ENCODE measurements at places on chromosomes 2 and 18.

- no peak for DNase-seq
Observed at GRCh38 chr2:225056330-225057073, 14.2 kb upstream of the DOCK10 start.

- no peak for DNase-seq
Observed at GRCh38 chr2:231331533-231331932, 64.0 kb upstream of the B3GNT7 start.

DNA sequence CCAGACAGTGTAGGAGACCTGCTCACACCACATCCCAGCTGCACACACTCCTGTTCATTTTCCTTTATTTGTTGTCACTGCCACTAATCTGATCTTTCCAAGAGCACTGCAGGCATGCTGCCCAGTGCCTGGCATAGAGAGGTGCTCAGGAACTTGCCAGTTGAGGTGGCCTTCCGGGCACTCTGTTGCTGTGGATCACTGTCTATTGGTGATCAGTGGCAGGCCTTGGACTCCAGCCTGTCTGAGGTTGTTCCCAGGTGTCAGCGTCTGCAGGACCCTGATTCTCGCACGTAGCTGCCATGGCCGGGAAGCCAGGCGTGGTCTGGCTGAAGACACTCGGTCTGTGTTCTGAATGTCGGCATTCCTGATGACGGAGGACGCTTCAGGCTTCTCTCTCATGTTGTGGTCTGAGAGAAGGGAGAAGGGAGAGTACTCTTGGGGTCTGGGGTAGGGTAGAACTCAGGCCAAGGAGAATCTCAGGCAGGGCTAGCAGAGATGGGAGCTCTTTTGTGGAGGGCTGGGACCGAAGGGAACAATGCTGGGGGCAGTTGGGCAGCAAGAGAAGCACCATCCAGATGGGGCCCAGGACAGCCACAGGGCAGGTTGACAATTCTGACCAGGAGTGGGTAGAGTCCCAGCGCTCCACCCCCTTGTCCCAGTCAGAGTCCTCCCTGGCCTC is 240.9 kb downstream of the MYCN start:
- DNase-seq = no peak

DNA sequence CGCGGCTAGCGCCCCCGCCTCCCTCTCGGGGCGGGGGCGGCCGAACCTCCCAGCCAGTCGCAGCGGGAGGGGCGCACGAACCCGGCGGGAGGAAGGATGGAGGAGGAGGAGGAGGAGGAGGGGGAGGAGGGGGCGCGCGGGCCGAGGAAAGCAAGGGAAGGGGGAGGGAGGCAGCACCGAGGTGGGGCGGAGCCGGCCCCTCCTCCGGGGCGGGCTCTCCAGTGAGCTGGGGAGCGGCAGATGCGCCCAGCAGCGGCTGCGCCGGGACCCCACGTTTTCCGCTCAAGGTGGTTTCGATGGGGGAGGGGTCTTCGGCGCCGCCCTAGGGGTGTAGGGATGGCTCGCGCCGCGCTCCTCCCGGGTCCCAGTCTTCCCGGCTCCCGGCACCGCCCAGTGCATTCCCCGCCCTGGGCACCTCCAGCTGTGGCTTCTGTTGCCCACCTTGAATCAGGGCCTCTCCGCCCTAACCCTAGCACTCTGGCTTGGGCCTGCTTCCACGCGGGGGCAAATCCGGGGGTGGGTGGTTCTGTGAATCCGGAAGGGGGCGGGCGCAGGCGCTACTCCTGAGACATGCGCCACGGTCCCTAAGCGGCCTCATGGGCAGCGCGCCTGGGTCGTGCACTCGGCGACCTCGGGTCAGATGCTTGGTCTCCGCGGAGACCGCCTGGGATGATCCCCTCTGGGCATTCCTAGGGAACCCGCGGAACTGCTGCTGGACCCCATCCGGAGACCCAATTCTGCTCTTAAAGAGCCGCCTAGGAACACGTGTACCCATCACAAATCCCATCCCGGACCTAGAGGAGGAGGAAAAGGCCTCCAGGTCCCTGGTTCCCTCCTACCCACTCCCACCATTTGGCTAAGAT is at the start of gene FBXO41:
Gene FBXO41, minus strand, starts transcription at position 183 of the 863 bp plus-strand sequence. CDS start 14,848 bp downstream, outside the sequence.
- peak; percentile 61 for DNase-seq

DNA sequence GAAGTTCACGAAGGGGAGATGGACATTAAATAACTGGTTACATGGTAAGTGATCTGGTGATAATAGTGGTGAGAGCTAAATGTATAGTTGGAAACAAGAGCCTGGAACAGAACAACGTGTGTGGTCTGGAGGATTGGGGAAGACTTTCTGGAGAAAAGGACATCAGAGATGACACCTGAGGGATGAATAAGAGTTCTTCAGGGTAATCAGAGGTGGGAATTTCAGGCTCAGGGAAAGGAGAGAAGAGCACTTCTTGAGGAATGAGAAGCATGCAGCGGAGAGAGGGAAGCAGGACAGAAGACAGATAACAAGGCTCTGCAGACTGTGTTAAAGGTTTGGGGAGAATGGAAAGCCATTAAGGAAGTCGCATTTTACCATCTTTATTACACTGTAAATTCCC is 450.7 kb downstream of the TNS1 start:
- no peak for DNase-seq

DNA sequence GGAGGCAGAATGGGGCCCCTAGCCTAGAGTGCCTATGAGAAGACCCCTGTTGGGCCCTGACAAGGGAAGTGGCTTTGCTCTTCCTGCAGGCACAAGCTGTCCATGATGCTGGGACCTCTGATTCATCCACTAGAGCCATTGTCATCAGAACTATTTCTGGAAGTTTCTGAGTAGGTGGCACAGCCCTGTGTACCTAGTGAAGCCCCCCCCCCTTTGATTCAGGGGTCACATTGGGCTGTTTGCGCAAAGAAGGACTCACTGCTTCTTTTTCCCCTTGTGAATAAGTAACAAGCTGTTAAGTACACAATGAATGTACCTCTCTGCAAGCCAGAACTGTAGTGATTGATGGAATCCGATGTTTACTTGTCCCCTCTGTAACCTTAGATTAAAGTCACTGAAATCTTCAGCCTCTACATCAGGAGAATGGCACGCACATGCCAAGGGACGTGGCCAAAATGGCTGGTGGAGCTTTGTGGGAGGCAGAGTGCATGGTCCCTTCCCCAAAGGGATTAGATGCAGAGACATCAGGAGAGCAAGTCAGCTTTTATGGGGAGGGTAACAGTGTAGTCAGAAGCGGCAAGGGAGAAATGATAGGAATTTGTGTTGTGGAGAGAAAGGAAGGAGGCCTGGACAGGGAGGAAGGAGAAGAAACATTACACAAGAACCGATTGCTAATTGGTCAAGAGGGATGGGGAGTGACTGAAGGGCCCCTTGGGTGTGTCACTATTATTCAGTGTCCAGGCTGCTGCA is 267.6 kb upstream of the RAB12 start:
- no peak for DNase-seq

DNA sequence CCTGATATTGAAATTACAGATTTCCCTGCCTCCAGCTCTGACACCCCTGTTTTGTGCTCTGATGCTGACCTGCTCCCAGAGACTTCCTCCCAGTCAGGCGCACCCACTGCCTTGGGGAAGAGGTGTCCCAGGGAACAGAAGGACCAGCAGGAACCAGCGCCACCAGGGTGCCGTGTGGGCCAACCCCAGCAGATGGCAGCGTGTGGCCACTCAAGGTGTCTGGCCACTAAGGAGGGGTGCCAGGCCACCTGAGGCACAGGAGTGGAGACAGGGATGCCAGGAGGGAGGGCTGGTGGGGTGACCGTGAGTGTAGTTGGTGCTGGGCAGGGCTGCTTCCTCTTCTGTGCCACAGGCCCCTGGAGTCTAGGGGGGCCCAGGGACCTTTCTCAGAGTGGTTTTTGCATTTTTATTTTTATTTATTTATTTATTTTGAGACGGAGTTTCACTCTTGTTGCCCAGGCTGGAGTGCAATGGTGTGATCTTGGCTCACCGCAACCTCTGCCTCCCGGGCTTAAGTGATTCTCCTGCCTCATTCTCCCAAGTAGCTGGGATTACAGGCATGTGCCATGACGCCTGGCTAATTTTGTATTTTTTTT is 56.0 kb downstream of the TEX44 start:
- no peak for DNase-seq

DNA sequence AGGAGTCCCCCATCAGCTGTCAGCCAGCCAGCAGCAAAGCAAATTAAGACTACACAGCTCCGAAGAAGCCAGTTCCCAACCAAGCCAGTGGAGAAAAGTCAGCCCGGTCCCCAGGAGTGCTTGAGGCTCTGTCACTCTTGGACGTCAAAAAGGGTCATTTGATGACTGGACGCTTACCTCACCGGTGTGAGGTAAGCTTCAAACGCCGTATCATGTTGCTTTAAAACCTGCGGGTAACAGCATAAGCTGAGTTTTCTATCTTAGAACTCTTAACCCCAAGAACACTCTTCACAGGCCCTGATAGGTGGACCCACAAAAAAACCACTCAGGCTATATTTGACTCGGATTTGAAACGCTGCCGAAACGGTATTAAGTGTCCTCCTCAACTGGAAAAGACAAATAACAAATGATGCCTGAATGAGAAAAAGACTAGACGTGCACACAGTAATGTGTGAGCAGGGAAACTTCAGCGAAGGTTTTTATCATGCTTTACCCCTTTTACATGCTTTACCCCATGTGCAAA is 682 bp upstream of the LNPK start:
- no peak for DNase-seq

DNA sequence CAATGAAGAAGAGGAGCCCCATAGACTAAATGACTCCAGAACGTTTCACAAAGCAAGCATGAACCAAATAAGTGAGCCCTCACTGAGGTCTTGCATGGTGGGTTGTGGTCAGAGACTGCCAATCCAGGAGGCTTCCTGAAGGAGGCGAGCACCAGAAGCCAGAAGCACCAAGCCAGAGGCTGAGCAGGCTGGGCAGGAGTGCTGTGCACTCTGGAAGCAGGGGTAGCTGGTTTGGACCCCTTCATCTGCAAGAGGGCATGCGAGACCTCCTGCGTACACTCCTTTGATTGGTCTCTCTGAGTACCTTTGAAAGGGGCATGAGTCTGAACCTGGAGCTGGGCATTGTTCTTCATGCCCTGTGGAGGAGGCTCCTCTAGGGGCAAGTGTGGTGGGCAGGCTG is 192.5 kb downstream of the HAUS1 start:
- DNase-seq = no peak

DNA sequence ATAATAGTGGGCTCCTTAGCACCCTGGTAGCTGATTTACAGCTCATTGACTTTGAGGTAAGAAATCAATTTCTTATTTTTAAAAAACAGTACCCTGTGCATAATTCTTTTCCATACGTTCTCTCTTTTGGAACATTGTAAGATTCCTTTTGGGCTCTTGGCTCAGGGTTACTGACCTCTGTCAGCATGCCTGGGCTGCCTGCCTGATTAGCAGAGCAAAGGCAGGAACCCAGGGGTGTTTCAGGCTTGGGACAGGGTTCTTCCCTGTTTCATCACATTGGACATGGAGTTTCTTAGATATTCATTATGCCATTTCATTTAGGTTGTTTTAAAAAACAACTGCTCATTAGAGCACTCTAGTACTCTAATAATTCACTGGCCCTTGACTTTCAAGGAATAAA is 73.8 kb upstream of the ITM2C start:
- no peak for DNase-seq

DNA sequence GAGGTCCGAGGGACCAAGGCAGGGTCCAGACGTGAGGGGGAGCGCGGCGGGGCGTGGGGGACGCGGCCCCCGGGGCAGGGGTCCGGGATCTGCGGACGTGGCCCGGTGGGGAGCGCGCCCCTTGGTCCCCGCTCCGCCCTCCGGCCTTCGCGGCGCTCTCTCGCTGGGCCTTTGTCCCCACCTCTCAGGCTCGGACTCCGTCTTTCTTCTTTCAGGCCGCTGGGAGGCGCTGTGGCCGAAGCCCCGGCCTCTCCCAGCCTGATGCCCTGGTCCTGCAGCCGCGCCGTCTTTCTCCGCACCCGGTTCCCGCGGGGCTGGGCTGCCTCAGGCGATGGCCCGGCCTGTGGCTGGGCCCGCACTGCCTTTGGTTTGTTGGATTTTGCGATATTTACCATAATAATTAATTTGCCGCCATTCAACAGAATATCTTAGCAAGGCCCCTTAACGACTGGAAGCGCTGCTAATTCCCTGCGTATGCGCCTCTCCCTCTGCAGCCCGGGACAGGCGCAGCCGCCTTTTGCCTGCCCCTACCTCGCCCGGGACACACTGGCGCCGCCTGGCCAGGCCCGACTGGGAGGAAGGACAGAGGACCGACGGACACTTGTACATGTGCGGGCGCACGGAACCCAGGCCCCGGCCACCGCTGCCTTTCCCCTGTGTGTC is 10.8 kb downstream of the SIX3 start:
- no peak for DNase-seq

- DNase-seq = no peak
Observed at GRCh38 chr2:105538840-105539239, 140.0 kb upstream of the FHL2 start.

- DNase-seq = no peak
Observed at GRCh38 chr2:209114588-209115240, 309.1 kb upstream of the MAP2 start.

- no peak for DNase-seq
Observed at GRCh38 chr2:236415684-236416444, 151.7 kb upstream of the ASB18 start.

DNA sequence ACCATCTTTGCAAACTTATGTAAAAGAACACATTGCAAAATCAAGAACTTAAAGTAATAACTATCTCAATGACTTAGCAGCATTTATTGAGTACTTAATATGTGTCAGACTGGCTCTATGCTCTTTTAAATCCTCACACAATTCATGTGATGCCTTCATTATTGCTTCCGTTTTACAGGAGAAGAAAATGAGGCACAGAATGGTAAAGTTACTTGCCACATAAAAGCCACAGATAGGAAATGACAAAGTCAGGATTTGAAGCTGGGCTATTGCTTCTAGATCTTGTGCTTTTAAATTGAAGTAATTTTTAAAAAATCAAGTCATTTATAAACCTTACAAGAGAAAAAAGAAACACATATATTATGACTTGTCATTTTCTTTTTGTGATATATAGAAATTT is 174.2 kb downstream of the WDR7 start:
- DNase-seq = no peak

- no peak for DNase-seq
Observed at GRCh38 chr2:120594856-120595685, 140.6 kb upstream of the GLI2 start.

- peak; percentile 42 for DNase-seq
Observed at GRCh38 chr2:230974096-230974913, 21.6 kb upstream of the SPATA3 start.

DNA sequence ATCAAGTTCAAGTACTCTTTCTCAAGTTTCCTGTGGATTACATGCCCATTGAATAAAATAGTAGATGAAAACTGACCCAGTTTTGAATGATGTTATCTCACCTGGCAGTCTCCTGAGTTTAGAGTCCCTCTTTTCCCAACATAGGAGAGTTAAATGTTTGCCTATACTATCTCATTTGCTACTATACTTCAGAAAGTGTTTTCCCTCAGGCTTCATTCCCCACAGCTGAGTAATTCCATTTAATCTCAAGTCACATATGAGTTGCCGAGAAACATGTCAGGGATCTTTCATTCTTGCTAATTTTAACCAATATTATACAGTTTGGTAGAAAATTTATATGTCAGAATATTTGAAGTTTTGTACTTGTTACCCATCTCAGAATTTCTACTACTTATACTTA is 150.4 kb upstream of the CDH19 start:
- no peak for DNase-seq

GRCh38 chr2:216195565-216196029 is 86.4 kb downstream of the XRCC5 start:
- no peak for DNase-seq
